ENCODE measurements at places on chromosomes 12 and 14. TPM values are rescaled to one million over a fixed set of nuclear protein-coding genes. Genes with fewer than 3 reads are reported as not detected.

The TMPO gene
- total RNA-seq = 150 TPM

The MANSC4 gene
- 0.65 TPM for total RNA-seq

The HHIPL1 gene
- total RNA-seq = 2.0 TPM

The CABP1 gene
- 0.32 TPM for total RNA-seq

The PTPRO gene
- not detected for total RNA-seq

The KCNK10 gene
- total RNA-seq = not detected

The CEBPE gene
- total RNA-seq = not detected

The KRT6C gene
- not detected for total RNA-seq

The GPR132 gene
- not detected for total RNA-seq

The BHLHE41 gene
- total RNA-seq = 0.24 TPM

The NGB gene
- not detected for total RNA-seq

The ACTN1 gene
- total RNA-seq = 442 TPM

The LRP1-AS gene
- total RNA-seq = not detected

The WBP11 gene
- 70.5 TPM for total RNA-seq

The FGF6 gene
- total RNA-seq = not detected

The RPL10L gene
- total RNA-seq = not detected

The MANSC1 gene
- 56.5 TPM for total RNA-seq

The GARIN6 gene
- not detected for total RNA-seq

The RILPL1 gene
- total RNA-seq = 30.4 TPM

The PTCSC3 gene
- total RNA-seq = not detected

The ARHGAP9 gene
- total RNA-seq = not detected

The OTX2 gene
- total RNA-seq = not detected

The CATSPERB gene
- not detected for total RNA-seq

The SYNE2 gene
- 42.7 TPM for total RNA-seq

The KRT74 gene
- total RNA-seq = not detected

The RASSF9 gene
- 2.3 TPM for total RNA-seq

The CISTR gene
- not detected for total RNA-seq

The PLBD1 gene
- 0.14 TPM for total RNA-seq

The DAO gene
- total RNA-seq = not detected

The FAM181A gene
- not detected for total RNA-seq

The SALL2 gene
- total RNA-seq = 4.6 TPM

The LTB4R2 gene
- 13.1 TPM for total RNA-seq

The SARNP gene
- 88.1 TPM for total RNA-seq

The KRT6A gene
- 0.21 TPM for total RNA-seq

The TESPA1 gene
- not detected for total RNA-seq

The FZD10 gene
- total RNA-seq = not detected

The PZP gene
- total RNA-seq = 0.88 TPM

The SYT10 gene
- total RNA-seq = not detected

The SLCO1B1 gene
- total RNA-seq = not detected

The SOS2 gene
- total RNA-seq = 21.3 TPM

The CCDC198 gene
- not detected for total RNA-seq

The OASL gene
- not detected for total RNA-seq

The TMEM121 gene
- total RNA-seq = 4.8 TPM

The SCNN1A gene
- 0.18 TPM for total RNA-seq

The INSM2 gene
- not detected for total RNA-seq

The KICS2 gene
- 3.2 TPM for total RNA-seq

The TMEM233 gene
- total RNA-seq = not detected

The DLGAP5 gene
- 83.2 TPM for total RNA-seq

The FIGNL2 gene
- 2.5 TPM for total RNA-seq

The TAC3 gene
- total RNA-seq = not detected

The GLS2 gene
- total RNA-seq = not detected

The SLC39A5 gene
- total RNA-seq = not detected

The ZDHHC17 gene
- total RNA-seq = 26.9 TPM

The HOXC12 gene
- not detected for total RNA-seq

Data from endothelial cell of umbilical vein (primary cell).